Endothelial cell of coronary artery (primary cell): ENCODE measurements at places on chromosomes 2 and 18. TPM values are rescaled to one million over a fixed set of nuclear protein-coding genes. Genes with fewer than 3 reads are reported as not detected.

SLC14A1 gene
- 0.09 and 0.56 TPM in 2 replicates for total RNA-seq

GMCL1 gene
- total RNA-seq, result 6.8 and 8.7 TPM in 2 replicates

WNT6 gene
- not detected in 2 replicates for total RNA-seq

CCDC141 gene
- 0.09 TPM in 1 of 2 replicates, not detected in the other for total RNA-seq
